ENCODE measurements at places on chromosomes 3 and 15. TPM values are rescaled to one million over a fixed set of nuclear protein-coding genes. Genes with fewer than 3 reads are reported as not detected.

GRCh38 chr3:115814778-115815380 is 191.6 kb downstream of the GAP43 start:
- DNase-seq = peak; percentile 86

DNA sequence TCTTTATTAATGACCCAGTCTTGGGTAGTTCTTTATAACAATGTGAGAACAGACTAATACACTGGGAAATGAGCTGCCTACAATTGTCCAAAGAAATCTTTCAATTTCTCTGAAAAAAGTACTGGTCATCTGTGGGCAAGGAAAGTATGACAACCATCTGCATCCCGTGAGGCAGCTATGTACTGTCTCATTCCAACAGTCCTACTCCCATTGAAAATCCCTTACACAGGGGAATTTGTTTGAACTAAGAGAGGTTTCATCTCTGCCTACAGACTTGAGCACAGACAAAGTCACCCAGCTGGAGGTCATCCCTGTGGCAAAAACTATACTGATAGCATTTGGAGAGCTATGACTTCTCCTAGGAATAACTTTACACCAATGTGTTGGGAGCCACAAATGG is 27.1 kb downstream of the SHC4 start:
- DNase-seq = no peak

- DNase-seq = no peak
Observed at GRCh38 chr3:98750276-98750919, 12.7 kb upstream of the ST3GAL6 start.

DNA sequence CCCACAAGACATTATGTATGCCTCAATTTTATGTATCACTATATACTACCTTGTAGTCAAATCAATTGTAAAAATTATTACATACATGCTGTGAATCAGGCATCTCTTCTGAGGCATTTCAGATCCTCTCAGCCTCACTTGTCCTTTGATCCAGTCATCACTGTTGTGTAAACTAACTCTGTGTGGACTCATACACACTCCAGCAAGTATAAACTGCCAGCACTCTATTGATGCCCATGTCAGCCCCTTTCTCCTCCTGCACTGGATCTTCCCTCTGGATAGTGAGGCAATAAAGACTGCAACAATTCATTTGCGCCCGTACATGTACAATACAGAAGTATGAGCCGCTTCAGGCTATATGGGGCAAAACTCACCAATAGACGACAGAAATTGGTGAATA is 364.7 kb upstream of the TGFBR2 start:
- DNase-seq = no peak

GRCh38 chr3:56144805-56145204 is 323.5 kb downstream of the ERC2 start:
- no peak for DNase-seq

DNA sequence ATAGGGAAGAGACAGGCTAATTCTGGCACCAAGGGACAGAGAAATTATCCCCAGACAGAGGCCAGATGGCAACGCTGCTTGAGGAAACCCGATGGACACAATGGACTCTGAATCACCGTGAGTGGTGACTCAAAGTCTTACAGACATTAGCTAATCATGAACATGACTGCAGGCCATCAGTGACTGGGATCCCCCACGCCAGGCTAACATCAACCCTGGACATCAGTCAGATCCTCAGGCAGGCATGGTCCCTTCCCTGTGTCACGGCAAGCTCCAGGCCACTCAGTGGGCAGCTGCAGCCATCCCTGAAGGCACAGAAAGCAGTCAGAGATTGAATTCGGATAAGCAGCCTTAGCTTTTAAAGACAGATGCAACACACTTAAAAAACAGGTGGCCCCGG is 23.8 kb upstream of the OXTR start:
- peak; percentile 89 for DNase-seq

DNA sequence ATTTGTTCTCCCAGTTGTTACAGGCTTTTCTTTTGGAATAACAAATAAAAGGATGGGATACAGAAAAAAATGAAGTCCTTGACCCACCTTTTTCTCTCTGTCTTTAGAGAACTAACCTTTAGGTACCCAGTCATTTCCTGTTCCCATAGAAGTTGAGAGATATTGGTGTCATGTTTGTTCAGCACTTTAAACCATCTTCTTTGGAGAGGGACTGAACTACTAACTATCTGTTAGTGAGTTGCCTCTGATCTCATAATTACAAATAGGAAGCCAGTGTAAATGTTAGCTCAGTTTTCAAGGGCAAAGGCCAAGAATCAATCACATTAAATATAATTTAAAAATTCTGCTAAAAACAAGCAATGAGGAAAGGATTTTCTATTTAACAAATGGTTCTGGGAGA is 72.9 kb upstream of the DCBLD2 start:
- no peak for DNase-seq

GRCh38 chr15:77676569-77677375 is 44.1 kb upstream of the LINGO1 start:
- peak; percentile 29 for DNase-seq

GRCh38 chr3:33047842-33048834 is 48.8 kb downstream of the GLB1 start:
- no peak for DNase-seq

GRCh38 chr3:5314897-5315296 is 127.4 kb downstream of the EDEM1 start:
- no peak for DNase-seq

- DNase-seq = peak; percentile 71
Observed at GRCh38 chr15:48671103-48672022, 25.9 kb upstream of the FBN1 start.

DNA sequence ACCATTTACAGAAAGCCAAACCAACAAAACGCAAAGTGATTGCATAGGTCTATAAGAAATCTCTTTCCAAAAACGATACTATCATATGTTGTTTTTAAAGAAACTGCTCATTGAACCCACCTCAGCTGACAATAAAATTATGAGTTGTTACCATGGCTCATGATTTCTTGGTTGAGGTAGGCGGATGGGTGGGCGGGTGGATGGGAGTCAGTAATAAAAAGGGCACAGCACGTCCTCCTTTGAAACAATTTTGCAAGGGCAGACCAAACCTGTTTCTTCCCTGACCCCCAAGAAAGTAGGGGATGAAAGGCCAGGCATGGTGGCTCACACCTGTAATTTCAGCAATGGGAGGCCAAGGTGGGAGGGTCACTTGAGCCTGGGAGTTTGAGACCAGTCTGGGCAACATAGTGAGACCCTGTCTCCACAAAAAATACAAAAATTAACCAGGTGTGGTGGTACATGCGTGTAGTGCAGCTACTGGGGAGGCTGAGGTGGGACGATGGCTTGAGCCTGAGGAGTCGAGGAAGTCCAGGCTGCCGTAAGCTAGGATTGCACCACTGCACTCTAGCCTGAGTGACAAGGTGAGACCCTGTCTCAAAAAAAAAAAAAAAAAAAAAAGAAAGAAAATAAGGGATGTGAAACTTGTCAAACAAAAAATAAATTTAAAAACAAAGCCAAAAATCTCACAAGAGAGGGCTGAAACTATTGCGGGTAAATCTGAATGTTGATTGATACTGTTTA is 2.1 kb downstream of the ABHD10 start:
- DNase-seq = no peak

GRCh38 chr15:40469776-40470390 is 901 bp upstream of the CHST14 start:
- peak; percentile 90 for DNase-seq

- peak; percentile 95 for DNase-seq
Observed at GRCh38 chr3:184561913-184562877, 610 bp downstream of the EPHB3 start.

- peak; percentile 81 for DNase-seq
Observed at GRCh38 chr15:89333959-89334509, 590 bp downstream of the POLG start.

DNA sequence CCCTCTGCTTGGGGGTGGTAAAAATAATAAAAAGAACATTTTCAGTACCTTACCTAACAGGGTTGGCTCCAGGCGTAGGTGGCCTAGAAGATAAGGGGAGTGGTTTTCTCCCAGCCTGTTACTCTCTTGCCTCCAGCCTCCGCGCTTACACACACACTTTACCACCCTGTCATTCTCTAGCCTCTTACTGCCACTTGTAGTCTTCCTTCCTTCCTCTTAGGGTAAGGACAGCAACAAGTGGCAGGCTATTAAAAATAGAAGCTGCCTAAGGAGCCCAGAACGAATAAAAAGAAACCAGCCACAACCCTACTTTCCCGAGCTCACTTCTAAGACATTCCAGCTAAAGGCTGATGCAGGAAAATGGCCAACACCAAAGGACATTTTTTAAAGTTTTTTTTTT is 9.6 kb upstream of the LIPH start:
- DNase-seq = no peak

DNA sequence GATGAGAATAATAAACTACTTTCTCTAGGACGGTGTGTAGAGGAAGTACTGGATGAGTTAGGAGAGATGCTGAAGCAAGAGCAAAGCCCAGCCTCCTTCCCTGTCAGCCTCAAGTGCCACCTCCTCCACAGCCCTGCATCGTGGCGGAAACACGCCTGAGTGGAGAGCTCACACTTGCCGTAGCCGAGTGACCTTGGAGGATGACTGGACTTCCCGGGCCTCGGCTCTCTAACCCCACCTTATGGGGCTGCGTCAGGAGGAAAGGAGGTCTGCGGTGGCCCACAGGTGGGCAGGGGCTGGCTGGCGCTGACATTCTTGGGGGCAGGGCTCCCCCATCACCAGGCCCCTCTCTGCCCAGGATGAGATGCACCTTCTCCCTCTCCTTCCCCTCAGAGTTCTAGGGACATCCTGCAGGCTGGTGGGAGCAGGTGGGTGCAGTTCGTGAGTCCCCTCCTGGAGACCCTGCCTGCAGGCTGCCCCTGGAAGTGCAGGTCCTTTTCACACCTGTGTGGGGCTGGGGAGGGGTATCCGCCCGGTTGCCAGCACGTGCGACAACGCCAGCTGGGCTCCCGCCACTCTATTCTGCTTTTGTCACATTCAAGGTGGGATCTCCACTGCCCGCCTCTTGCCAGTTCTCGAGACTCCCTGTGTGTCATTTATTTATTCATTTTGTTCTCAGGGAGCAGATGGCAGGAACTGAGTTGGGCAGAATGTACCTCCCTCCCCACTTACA is 175.2 kb downstream of the MEGF11 start:
- DNase-seq = peak; percentile 69

DNA sequence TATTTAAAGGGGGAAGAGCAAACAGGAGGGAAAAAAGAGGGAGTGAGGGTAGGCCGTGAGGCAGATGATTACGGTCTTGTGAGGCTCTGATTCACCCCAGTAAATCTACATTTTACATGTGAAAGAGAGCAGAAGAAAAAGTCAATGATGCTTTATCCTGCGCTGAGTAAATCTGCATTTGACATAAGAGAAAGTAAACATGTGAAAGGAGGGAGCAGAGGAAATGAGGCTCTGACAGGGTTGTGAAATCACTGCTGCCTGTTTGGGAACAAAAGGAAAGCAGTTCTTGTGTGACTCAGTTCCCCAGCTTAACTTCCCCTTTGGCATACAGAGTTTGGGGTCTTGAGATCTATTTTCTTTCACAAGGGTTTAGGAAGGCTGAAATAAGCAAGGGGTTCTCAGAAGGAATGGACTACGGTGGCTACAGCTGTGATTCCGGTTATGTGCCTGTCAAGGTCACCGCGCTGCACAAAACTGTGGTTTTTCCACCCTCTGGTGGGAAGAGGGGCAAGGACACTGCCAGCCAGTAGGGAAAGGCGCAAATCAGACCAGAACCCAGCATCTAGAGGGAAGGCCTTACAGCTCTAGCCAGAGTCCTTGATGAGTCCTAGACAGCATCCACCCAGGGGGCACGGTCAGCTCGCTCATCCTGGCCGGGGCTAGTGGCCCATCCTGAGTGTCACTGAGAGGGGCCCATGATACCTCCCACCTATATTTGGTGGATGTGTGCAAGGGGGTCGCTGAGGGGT is 18.9 kb upstream of the HCN4 start:
- DNase-seq = no peak

- no peak for DNase-seq
Observed at GRCh38 chr15:58880320-58880719, 53.2 kb downstream of the SLTM start.

- no peak for DNase-seq
Observed at GRCh38 chr15:60395276-60396011, 2.3 kb downstream of the ANXA2 start.

DNA sequence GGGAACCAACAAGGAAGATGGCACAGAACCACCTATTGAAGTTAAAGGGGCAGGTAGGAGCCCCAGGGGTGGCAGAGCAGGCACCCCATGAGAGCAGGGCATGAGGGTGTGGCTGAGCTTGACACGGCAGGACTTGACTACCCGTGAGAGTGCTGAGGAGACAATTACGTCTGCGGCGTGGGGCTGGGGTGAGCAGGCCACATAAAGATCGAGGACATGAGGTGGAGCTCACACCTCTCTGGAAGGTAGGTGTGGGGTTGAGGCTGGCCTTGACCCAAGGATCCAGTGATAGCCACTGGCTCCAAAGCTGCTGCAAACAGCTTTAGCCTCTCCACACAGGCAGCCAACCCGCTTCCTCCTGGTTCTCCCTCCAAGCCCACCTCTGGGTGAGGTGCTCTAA is 64.5 kb downstream of the PCSK6 start:
- DNase-seq = no peak

DNA sequence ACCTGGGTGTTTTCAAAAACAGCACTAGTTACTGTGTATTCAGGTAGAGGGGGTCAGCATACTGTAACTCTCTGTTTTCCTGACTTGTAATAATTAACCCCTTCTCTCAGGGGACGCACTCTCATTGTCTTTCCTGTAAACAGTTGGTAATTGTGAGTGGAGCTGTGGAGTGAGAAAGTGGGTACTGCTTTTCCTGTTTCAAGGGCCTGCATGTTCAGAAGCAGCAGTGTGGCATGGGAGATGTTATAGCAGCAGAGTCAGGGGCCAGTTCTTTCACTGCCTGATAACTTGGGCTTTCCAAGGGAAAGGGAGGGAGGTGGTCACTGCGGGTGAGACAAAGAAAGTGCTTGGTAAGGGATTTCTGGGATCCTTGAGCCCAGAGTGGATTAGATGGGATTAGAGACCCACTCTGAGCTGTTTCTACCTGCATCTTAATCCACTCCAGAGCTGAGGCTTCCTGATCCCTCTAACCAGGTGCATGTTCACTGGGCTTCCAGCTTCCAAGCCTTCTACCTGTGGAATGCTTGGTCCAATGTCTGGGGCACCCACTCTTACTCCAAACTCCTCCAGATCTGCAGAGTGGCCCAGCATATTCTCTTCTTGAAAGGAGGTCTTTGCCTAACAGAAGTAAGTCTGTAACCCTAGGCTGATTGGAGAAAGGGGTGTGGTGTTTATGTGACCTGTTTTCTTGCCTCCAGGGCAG is 105.2 kb downstream of the RPLP1 start:
- no peak for DNase-seq

GRCh38 chr3:133695560-133696171 is 33.9 kb upstream of the TOPBP1 start:
- DNase-seq = no peak

Gene CCDC14
- total RNA-seq = 51.4 TPM

Gene GP5
- total RNA-seq = 0.36 TPM

Gene ZNF654
- 23.2 TPM for total RNA-seq

Gene ZDHHC3
- 61.2 TPM for total RNA-seq

Gene CLDN11
- total RNA-seq = 50.3 TPM

Gene SLC35A5
- total RNA-seq = 41.8 TPM

Gene LCMT2
- 7.7 TPM for total RNA-seq

Gene EID1
- total RNA-seq = 193 TPM

Gene RYR3
- total RNA-seq = not detected

Gene CADM2
- total RNA-seq = 0.29 TPM

Gene P2RY1
- total RNA-seq = under 0.01 TPM

Gene TTLL13
- under 0.01 TPM for total RNA-seq

Gene LSAMP
- 3.3 TPM for total RNA-seq

Gene CFAP20DC
- total RNA-seq = 2.2 TPM

Data from osteoblast (primary cell).